ENCODE measurements at places on chromosomes 6 and 20.

DNA sequence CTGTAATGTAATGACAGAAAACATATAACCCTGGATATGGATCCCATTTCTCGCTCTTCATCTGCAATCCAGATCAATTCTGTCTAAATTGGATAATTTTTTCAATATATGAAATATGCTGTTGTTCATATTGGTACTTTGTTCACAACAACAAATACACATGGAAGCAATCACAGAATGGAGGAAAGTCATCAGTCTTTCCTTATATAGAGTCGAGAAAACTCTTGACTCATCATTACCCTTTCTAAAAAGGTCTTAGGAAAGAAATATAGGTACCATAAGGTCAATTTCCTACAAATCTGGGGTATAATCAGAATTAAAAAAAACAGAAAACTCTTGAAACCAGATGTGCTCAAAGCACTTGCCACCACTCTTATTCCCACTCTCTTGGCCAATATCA lies 677.6 kb upstream of the ID4 start:
- no peak for DNase-seq

DNA sequence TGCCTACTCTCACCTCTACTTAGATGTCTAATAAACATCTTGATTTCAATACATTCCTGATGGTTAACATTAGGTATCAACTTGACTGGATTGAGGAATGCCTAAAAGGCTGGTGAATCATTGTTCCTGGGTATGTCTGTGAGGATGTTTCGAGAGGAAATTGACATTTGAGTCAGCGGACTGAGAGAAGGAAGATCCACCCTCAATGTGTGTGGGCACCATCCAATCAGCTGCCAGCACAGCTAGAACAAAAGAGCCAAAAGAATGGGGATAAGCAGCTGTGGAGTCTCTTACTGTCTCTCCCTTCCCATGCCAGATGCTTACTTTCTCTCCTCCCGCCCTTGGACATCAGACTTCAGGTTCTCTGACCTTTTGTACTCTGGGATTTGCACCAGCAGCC lies 128.6 kb upstream of the HS3ST5 start:
- DNase-seq = no peak

DNA sequence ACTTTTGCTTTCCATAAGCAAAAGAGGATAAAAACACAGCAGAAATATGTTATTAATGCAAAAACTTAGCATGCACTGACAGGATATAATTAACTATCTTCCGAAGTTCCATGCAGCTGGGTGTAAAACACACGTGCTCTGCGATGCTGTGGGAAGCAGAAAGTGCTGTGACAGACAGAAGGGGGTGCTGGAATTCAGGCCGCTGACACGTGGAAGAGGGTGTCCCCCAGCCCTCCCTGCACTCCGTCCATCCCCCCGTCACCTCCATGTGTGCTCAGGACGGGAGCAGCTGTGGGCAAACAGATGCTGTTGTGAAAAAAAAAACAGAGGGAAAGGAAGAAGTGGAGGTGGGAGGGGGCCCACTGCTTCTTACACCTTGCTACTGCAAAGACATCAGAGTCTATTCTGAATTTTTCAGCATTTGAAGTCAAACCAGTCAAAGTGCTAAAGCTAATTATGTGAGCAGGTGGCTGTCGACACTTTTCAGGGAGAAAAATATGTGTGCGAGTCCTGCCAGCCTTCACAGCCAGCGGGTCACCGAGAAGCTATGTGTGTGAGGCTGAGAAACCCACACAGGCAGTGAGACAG lies 175.9 kb upstream of the AFDN start:
- no peak for DNase-seq

- DNase-seq = no peak
Measured at GRCh38 chr6:123945386-123945785, 141.7 kb downstream of the NKAIN2 start.

GRCh38 chr6:38589367-38589720 lies 50.4 kb downstream of the BTBD9 start:
- DNase-seq = no peak
